ENCODE measurements at places on chromosomes 1 and 21. TPM values are rescaled to one million over a fixed set of nuclear protein-coding genes. Genes with fewer than 3 reads are reported as not detected.

Gene BGLAP
- 1.0 TPM for total RNA-seq

Gene CYP4A11
- not detected for total RNA-seq

Gene DIO1
- not detected for total RNA-seq

Gene PRDM16
- 1.6 TPM for total RNA-seq

Gene KRTAP7-1
- not detected for total RNA-seq

Gene MANEAL
- 4.6 TPM for total RNA-seq

Gene PBX1
- total RNA-seq = 105 TPM

Gene BROX
- total RNA-seq = 62.2 TPM

Gene OR2M3
- not detected for total RNA-seq

Gene AMPD2
- 39.3 TPM for total RNA-seq

Gene PYHIN1
- 0.21 TPM for total RNA-seq

Gene RAB42
- total RNA-seq = 14.2 TPM

Gene C1QB
- 18.5 TPM for total RNA-seq

Gene PDZK1
- not detected for total RNA-seq

Gene MCL1
- total RNA-seq = 256 TPM

Gene SLAMF1
- total RNA-seq = 0.21 TPM

Gene EVA1C
- 8.8 TPM for total RNA-seq

Gene IGSF21
- total RNA-seq = not detected

Gene LIN28A
- not detected for total RNA-seq

Gene SLC25A34
- 2.9 TPM for total RNA-seq

Gene LCE7A
- not detected for total RNA-seq

Gene SPRR2G
- total RNA-seq = not detected

Gene CR1
- total RNA-seq = 1.5 TPM

Gene TNNI3K
- total RNA-seq = 2.7 TPM

Gene PGLYRP4
- total RNA-seq = 0.31 TPM

Gene PLCH2
- 11.8 TPM for total RNA-seq

Gene SPATA1
- total RNA-seq = 1.1 TPM

Gene CRABP2
- 53.1 TPM for total RNA-seq

Gene ZNF683
- total RNA-seq = not detected

Gene CCDC27
- total RNA-seq = not detected

Gene NLRP3
- 3.8 TPM for total RNA-seq

Gene PPM1J
- 2.5 TPM for total RNA-seq

Gene DUSP10
- 24.8 TPM for total RNA-seq

All from tongue (tissue), 3 donors.